ENCODE measurements at places on chromosomes 3 and 15. TPM values are rescaled to one million over a fixed set of nuclear protein-coding genes. Genes with fewer than 3 reads are reported as not detected.
A peak's percentile ranks its signal among the peaks of the same experiment; 100 is the strongest.

DNA sequence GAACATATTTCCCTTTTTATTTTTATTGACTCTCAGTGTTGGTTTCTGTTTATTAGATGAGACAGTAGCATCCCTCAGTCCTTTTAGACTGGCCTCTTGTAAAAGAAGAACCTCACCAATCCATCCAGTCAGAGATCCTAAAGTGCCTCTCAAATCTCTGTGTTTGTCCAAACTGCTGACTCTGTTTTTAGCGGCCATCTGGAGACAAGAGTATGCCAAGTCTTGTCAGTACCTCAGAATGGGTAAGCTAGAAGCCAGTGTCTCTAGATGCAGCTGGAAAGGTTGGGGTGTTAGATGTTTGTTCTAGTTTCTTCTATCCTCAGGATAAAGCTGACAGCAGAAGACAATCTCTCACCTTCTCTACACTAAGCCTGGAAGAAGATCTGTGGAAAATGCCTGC is 537.7 kb upstream of the ZNF385D start:
- H3K4me1 ChIP-seq: no peaks in the 10 kb centered on the region
- H3K4me3 ChIP-seq: no peak overlapping the region
- H3K27me3 ChIP-seq: no peaks in the 10 kb centered on the region
- no peak overlapping the region for H3K27ac ChIP-seq
- no peaks in the 10 kb centered on the region for H3K36me3 ChIP-seq

- no peaks in the 10 kb centered on the region for H3K36me3 ChIP-seq
- H3K4me1 ChIP-seq: peaks cover 6% of the 10 kb centered on the region
- H3K4me3 ChIP-seq: peak overlapping the region; percentile 39
- no peak for DNase-seq
Measured at GRCh38 chr3:122183893-122184590, 574 bp downstream of the CASR start.

The SIDT1 gene
- total RNA-seq: 14.9 TPM

GRCh38 chr15:90936823-90937222 is 1.7 kb downstream of the UNC45A start:
- H3K36me3 ChIP-seq: peaks cover 20% of the 10 kb centered on the region
- no peak for DNase-seq
- H3K27ac ChIP-seq: no peak overlapping the region
- H3K27me3 ChIP-seq: no peaks in the 10 kb centered on the region

GRCh38 chr3:135310317-135310716 is 515.3 kb downstream of the EPHB1 start:
- H3K4me3 ChIP-seq: no peak overlapping the region
- H3K36me3 ChIP-seq: no peaks in the 10 kb centered on the region
- no peaks in the 10 kb centered on the region for H3K4me1 ChIP-seq
- DNase-seq: no peak
- H3K27me3 ChIP-seq: peaks cover 3% of the 10 kb centered on the region
- H3K27ac ChIP-seq: no peak overlapping the region

The RAD51 gene
- 65.8 TPM for total RNA-seq

- H3K27me3 ChIP-seq: no peaks in the 10 kb centered on the region
- H3K36me3 ChIP-seq: peaks cover 6% of the 10 kb centered on the region
Measured at GRCh38 chr3:63969876-63970275, 53.4 kb downstream of the PSMD6 start.

DNA sequence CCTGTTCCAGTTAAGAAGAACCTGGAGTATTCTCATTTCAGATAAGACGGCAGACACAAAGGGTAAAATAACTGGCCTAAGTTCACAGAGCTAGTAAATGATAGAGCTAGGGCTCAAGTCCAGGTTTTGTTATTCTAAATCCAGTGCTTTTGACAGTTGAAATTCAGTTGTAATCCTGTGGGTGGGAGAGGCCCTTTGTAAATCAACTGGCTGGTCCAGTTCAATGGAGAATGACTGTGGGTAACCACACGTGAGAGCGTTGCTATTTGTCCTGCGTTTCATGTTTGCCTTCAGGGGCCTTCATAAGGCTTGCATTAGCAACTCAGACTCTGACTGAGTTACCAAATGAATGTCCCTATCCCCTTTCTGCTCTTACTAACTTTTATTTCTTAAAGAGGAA is 24.2 kb upstream of the CD96 start:
- no peaks in the 10 kb centered on the region for H3K4me1 ChIP-seq
- no peak for DNase-seq
- H3K27me3 ChIP-seq: no peaks in the 10 kb centered on the region
- H3K4me3 ChIP-seq: no peak overlapping the region

DNA sequence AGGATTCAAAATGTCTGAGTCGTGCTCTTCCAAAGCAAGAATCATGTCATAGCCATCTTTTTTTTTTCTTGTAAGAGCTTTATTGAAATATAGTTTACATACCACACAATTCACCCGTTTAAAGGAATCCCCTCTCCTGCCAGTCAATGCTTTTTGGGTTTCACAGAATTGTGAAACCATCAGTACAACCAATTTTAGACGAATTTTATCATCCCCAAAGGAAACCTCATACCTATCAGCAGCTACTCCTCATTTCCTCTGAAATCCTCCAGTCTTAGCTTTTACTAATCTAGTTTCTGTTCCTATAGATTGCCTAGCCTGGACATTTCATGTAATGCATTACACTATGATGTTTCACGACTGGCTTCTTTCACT is 39.6 kb downstream of the ADIPOQ start:
- peak overlapping the region; percentile 81 for H3K27ac ChIP-seq
- H3K4me3 ChIP-seq: no peak overlapping the region
- DNase-seq: peak; percentile 9
- H3K36me3 ChIP-seq: no peaks in the 10 kb centered on the region
- no peaks in the 10 kb centered on the region for H3K27me3 ChIP-seq

DNA sequence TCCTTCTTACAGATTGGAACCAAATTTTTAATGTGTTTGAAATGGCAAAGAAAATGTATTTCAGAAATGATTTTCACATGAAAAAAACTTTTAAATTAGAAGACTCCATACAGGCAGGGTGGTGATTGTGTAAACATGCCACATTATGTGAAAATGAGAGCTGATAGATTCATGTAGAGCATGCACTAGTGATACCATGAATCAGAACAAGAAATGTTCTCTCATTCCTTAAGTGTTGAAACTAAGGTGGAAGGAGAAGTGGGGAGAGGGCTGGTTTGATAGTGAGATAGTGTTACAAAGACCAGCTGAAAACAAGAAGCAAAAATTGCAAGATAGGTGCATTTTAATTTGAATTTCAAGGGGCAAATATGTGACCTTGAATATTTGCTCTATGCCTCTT is 100.3 kb downstream of the CCNL1 start:
- H3K27me3 ChIP-seq: no peaks in the 10 kb centered on the region
- no peak overlapping the region for H3K4me3 ChIP-seq
- no peak overlapping the region for H3K27ac ChIP-seq
- peaks cover 6% of the 10 kb centered on the region for H3K4me1 ChIP-seq

GRCh38 chr15:36777926-36778325 is 198.5 kb downstream of the CDIN1 start:
- no peak overlapping the region for H3K27ac ChIP-seq
- no peak for DNase-seq
- H3K4me1 ChIP-seq: peaks cover under 1% of the 10 kb centered on the region
- H3K36me3 ChIP-seq: peaks cover 7% of the 10 kb centered on the region
- H3K4me3 ChIP-seq: no peak overlapping the region

DNA sequence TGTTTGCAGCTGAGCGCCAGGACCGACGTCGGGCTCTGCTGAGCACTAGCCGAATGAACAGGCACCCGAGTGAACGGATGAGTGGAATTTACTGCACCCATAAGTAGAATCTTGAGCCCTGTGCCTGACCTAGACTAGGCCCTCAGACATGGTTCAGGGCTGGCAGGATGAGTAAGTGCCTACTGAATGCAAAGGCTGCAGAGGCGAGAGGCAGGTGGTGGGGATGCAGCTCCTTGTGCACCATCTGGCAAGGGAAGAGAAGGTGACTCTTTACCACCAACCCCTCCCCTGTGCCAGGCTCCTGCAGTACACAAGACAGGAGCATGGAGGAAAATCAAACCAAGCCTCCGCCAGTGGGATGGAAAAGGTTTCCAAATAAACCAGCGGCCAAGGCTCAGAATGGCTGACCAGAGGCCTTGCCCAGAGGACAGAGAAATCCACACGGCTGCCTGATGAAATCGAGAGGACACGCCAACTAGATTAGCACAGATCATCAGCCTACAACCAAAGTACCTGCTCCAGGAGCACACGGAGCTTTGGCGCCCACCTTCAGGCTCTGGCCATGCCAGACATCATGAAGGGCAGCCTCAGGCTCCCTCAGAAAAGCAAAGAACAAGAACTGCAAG is 141.7 kb upstream of the IQSEC1 start:
- no peak for DNase-seq
- H3K27me3 ChIP-seq: no peaks in the 10 kb centered on the region
- no peak overlapping the region for H3K27ac ChIP-seq
- H3K4me3 ChIP-seq: no peak overlapping the region

DNA sequence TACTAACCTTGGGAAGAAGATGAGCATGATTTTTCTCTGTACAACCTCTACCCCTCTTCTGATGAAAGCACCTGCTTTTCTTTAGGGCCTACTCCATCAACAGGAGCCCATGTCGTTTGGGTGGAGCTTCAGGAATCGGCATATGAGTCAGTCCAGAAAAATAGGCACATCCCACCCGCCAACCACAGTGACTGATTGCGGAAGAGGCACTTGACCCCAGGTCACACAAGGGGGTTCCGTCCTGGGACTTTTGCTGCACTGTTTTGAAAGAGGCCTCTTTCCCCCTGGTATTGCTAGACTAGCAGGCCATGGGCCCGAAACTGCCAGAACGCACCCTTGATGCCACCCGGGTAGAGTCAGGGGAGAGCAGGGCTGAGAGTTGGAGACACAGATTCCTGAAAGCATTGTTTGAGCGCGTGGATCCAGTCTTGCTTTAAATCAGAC is 19.3 kb upstream of the NRROS start:
- no peak for DNase-seq
- H3K27me3 ChIP-seq: no peaks in the 10 kb centered on the region
- H3K36me3 ChIP-seq: no peaks in the 10 kb centered on the region
- H3K4me3 ChIP-seq: no peak overlapping the region
- peaks cover 13% of the 10 kb centered on the region for H3K4me1 ChIP-seq

GRCh38 chr3:189577050-189577951 is 53.9 kb upstream of the TP63 start:
- no peaks in the 10 kb centered on the region for H3K27me3 ChIP-seq
- H3K4me3 ChIP-seq: no peak overlapping the region
- H3K36me3 ChIP-seq: no peaks in the 10 kb centered on the region
- H3K4me1 ChIP-seq: peaks cover 38% of the 10 kb centered on the region
- H3K27ac ChIP-seq: peak overlapping the region; percentile 39

- H3K27me3 ChIP-seq: peaks cover 2% of the 10 kb centered on the region
- H3K27ac ChIP-seq: no peak overlapping the region
- H3K4me1 ChIP-seq: no peaks in the 10 kb centered on the region
- DNase-seq: no peak
- no peak overlapping the region for H3K4me3 ChIP-seq
Measured at GRCh38 chr3:55190331-55190730, 262.5 kb upstream of the LRTM1 start.

DNA sequence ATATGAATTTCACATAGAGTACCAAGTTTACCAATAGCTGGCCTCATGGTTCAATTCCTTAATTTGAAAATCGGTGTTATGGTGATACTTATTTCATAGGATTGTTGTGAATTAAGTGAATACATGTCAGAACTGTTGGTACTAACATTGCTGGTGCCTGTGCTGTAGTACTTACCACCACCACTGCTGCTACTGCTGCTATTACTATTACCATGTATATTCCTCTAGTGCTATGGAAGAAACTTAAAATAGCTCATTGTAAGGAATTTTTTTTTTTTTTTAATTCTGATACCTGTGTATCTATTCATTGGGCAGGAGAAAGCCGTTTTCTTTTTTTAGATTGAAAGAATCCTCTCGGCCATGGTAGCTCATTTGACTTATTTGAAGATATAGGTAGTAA is 3.6 kb downstream of the FYTTD1 start:
- peaks cover 2% of the 10 kb centered on the region for H3K36me3 ChIP-seq
- no peak overlapping the region for H3K4me3 ChIP-seq
- DNase-seq: no peak

DNA sequence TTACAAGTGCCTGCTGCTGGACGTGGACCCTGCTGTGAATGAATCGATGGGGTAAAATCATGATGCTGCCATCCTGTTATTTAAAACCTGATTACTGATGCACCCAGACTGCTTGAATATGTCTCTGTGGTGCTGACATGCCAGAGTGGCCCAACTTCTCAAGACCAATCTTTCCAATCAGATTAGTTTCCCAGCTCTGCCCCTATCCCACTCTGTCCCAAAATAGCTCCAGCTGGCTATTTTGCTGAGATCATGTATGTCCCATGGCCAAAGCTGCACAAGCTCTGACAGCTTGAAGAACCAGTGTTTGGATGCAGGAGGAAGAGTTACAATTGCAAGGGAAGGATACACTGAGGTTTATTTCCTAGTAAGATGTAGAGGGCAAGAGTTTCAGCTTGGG is 153.6 kb downstream of the TMEM108 start:
- no peaks in the 10 kb centered on the region for H3K36me3 ChIP-seq
- no peaks in the 10 kb centered on the region for H3K4me1 ChIP-seq
- DNase-seq: no peak
- H3K27me3 ChIP-seq: peaks cover 7% of the 10 kb centered on the region
- H3K27ac ChIP-seq: no peak overlapping the region

DNA sequence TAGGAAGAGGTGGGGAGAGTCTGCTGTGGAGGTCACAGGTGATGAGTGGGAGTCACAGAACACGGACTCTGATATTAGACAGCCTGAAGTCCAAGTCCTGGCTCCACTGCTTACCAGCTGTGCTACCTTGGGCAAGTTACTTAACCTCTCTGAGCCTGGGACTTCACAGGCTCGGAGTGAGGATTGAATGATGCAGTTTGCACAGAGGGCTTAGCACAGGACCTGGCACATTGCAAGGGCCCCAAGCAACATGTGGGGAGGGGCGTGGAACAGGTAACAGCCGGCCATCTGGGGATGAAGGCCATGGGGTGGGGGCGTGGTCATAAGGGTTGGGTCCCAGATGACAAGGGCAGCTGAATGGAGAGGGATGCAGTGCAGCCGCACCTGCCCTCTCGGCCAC is 4.3 kb upstream of the ITIH3 start:
- H3K4me1 ChIP-seq: no peaks in the 10 kb centered on the region
- no peak overlapping the region for H3K27ac ChIP-seq
- no peak for DNase-seq
- H3K27me3 ChIP-seq: no peaks in the 10 kb centered on the region
- no peak overlapping the region for H3K4me3 ChIP-seq

- no peaks in the 10 kb centered on the region for H3K36me3 ChIP-seq
- peaks cover 10% of the 10 kb centered on the region for H3K27me3 ChIP-seq
- H3K4me3 ChIP-seq: no peak overlapping the region
- no peak for DNase-seq
- no peak overlapping the region for H3K27ac ChIP-seq
Measured at GRCh38 chr3:50210510-50211367, 5.7 kb downstream of the SLC38A3 start.
